ENCODE measurements at places on chromosomes 1 and 21.

DNA sequence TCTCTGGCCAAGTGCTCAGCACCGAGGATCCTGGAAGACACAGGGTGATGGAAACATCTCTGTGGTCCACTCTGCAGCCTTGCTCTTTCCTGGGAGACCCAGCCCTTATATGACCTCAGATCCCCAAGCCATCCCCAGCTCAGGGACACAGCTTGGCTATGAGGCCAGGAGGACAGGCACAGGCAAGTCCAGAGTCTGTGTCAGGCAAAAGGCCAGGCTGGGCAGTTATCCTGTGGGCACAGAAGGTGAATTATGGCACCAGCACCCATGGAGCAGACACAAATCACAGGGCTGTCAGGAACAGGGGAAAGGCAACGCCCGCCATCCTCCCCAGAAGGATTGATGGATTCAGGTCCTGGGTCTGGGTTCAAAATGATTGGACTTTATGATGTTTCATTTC, 52.1 kb upstream of the SCMH1 start:
- no peak for DNase-seq

GRCh38 chr1:162878000-162878596, 17.1 kb upstream of the CCDC190 start:
- DNase-seq, result peak; percentile 57

DNA sequence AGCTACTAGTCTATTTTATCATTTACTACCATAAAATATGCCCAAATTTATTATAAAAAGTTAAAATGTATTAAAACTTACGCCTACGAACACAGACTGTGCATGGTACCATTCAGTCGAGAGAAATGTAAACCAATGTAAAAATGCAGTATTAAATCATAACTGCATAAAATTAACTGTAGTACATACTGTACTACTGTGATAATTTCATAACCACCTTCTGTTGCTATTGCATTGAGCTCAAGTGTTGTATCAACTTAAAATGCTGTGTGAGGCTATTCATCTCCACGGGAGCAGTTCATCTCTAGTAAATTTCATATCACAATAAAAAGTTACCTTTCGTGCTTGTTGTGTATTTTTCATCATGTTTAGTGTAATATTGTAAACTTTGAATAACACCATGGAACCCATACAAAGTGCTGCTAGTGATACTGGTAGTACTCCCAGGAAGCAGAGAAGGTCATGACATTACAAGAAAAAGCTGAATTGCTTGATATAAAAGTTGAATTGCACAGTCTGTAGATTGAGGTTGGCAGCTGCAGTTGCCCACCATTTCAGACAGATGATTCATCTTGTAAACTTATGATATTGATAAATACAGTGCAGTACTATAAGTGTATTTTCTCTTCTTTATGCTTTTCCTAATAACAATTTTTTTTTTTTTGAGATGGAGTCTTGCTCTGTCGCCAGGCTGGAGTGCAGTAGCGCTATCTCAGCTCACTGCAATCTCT, 19.0 kb upstream of the CENPF start:
- DNase-seq, result no peak

DNA sequence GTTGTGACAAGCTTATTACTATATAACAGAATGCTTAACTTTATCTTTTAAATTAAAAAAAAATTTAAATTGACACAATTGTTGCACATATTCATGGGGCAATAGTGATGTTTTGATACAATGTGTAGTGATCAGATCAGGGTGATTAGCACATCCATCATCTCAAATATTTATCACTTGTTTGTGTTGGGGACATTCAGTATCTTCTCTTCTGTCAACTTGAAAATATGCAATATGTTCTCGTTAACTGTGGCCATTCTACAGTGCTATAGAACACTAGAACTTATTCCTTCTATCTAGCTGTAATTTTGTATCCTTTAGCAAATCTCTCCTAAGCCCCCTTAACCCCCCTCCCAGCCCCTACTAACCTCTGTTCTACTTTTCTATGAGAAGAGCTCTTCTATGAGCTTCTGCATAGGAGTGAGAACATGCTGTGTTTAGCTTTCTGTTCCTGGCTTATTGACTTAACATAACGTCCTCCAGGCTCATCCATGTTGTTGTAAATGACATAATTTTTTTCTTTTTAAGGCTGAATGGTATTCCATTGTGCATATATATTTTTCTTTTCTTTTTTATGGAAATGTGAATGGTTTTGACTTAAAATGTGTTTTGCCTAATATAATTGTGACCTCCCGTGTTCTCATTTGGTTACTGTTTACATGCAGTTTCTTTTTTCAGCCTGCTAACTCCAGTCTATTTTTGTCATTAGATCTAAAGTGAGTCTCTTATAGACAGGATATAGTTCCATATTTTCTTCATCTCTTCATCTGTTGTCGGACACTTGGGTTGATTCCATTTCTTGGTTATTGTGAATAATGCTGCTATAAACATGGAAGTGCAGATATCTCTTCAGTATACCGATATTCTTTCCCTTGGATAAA, 23.8 kb downstream of the CEP350 start:
- no peak for DNase-seq

DNA sequence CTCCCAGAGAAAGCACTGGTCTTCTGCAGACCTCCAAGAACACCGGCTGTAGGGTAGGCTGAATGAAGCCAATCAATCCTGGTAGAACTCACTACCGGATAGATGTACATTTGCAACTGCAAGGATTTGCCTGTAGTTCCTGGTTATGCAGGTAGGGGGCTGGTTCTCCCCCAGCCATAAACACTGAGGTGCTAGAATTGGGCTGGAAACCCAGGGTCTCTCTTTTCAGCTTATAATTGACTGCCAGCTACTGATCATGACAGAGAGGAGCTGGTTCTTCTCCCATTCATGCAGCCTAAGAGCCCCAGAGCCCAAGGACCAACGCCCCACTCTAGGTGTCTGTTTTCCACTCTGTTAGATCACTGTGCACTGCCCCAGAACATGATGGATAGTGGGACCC, 21.5 kb upstream of the MTARC2 start:
- DNase-seq, result no peak

GRCh38 chr1:117612517-117613248, 6.8 kb downstream of the TENT5C start:
- no peak for DNase-seq

DNA sequence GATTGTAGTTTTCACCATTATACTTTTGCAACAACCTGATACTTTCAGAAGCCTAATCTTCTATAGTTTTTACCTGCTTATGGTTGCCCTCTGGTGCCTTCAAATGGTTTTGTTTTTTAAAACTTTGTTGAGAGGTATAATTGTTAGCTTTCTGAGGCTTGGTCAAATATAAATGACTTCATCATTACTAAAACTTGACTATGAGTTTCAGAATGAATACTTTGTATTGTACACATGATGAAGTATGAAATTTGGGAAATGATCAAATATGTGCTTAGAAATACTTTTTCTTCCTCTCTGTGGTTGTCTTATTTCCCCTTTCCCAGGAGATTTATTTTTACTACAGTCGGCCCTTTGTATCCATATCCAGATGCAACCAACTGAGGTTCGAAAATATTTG, 151.8 kb upstream of the B3GALT2 start:
- no peak for DNase-seq

- DNase-seq, result no peak
Observed at GRCh38 chr21:41929248-41929647, 24.6 kb downstream of the C2CD2 start.

- DNase-seq, result no peak
Observed at GRCh38 chr1:229111703-229112319, 159.1 kb upstream of the RAB4A start.
